ENCODE measurements at places on chromosomes 4 and X.

GRCh38 chr4:6907658-6908191, 1.9 kb upstream of the TBC1D14 start:
- DNase-seq: no peak

DNA sequence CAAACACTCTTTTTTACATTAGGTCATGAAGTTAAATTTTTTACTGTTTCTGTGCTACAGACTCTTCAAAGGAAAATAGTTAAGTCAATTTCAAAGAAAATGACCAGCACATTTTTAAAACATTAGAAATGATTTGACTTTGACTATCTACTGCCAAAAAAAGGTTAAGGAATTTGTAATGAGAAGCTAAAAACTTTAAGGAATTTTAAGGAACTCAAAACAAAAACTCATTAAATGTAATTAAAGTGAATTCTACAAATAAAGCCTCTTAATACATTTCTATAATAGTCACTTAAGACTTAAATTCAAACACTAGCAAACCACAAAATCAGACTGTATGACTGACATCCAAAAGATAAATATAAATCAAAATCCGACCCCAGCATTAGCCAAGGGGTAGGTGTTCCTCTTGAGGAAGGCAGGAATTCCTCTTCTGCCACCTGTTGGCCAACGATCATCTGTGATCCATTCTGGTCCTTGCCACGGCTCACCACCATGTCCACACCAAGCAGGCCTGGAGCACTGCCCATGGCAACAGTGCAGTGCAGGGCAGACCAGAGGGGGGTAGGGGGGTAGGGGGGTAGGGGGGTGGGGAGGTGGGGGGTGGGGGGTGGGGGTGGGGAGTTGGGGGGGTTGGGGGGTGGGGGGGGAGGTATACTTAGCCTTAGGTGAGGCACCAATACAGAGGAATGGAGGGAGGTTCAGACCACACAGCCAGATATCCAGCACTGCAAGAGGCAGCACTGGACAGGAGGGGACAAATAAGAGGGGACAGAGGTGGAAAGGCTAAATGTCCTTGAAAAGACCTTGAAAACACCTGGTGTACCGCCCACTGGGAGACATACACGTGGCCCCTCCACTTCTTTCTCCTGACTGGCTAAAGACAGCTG, 287.4 kb downstream of the CHIC1 start:
- no peak for DNase-seq

DNA sequence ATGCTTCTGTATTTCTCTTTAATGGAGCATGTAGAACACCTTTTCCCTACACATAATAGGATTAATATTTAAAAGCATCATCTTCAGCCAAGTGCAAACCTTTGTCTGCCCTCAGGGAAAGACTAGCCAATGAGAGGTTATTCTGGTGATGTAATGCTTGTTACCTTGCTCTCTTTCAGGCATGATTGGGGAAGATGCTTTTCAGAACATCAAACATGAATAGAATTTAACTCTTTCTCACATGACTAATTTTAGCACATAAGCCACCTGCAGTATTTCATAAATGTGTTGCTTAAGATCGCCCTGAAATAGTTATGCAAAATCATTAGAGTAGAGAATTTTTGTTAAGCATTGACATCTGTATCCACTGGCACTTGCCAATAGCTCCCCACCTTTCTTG, 10.7 kb upstream of the EPGN start:
- no peak for DNase-seq

DNA sequence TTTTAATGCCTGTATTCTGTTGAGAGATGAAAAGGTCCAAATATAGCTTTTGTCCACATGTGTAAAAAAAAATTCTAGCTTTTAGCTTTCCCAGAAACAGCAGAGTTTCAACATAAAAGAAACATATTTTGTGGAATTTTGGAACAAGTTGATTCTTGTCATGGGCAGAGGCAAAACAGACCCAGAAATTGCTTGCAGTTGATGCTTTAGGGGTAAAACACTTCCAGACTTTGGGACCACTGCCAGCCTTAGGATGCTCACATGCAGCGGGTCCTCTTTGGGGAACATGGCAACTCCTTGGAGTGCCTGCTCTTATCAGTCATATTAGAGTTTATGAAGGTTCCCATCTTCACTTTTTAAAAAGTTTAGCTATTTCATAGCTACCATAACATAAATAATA, 30.4 kb downstream of the DCLK2 start:
- no peak for DNase-seq

DNA sequence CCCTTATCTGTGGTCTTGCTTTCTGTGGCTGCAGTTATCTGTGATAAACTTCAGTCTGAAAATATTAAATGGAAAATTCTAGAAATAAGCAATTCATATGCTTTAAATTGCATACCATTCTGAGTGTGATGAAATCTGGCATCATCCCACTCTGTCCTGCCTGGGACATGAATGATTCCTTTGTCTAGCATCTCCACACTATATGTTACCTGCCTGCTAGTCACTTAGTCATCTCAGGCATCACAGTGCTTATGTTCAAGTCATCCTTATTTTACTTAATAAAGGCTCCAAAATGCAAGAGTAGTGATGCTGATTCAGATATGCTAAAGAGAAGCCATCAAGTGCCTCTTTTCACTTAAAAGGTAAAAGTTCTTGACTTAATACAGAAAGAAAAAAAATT, 14.3 kb upstream of the RAB9B start:
- no peak for DNase-seq

DNA sequence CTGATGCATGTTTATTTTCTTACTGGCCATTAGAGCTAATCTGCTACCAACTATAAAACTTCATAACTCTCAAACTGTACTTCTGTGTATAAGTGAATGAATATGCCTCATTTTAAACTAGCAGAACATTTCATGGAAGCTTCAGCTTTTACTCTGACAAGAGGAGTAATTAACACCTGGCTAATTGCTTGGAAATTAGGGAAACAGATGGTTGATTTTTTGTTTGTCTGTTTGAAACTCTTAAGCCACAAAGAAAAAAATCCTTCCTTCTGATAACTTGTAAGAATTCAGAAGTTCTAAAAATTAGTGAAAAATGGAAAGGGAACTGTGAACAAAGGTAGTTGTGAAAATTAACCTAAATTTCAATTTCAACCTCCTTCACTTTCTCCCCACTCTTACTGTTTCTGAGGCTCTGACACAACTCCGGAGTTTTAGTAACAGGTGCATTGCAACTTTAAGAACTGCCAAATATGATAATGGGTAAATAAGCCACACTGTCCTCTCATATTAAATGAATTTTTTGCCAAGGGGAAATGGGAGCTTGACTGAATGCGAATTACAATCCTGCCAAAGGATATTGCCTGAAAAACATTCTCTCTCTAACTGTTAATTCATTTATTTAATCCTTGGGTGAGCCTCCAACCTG, 1.0 kb downstream of the EGF start:
- no peak for DNase-seq

GRCh38 chr4:105560421-105560848, 8.0 kb downstream of the ARHGEF38 start:
- no peak for DNase-seq

DNA sequence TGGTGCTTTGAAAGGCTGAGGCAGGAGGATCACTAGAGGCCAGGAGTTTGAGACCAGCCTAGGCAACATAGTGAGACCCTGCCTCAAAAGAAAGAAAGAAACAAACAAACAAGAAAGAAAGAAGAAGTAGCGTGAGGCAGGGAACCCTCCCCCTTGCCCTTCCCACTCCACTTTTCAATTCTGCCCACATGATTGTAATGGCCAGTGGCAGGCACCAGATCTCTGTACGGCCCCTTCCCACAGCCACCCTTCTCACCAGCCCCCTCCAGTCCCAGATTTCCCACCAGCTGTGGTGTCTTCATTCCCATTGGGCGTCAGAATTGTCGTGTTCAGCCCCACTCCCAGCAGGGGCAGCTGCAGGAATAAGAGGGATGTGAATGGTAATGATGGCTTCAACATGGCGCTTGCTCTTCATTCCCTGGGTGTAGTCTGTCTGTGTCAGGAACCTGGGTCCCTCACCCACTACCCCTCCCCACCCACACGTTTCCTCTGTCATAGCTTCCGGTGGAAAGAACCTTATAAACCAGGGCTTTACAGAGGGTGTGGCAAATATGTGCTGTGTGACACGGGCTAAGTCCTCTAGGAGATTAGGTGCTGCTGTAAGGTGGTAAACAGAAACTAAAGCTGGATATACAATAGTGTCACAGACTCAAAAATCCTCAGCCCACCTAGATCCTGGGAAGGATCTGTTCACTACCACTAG, at the start of gene IL2RG:
TSS of gene IL2RG (minus strand) at position 437 of the 703 bp plus-strand sequence. CDS start at position 399, 38 bp downstream.
- no peak for DNase-seq

DNA sequence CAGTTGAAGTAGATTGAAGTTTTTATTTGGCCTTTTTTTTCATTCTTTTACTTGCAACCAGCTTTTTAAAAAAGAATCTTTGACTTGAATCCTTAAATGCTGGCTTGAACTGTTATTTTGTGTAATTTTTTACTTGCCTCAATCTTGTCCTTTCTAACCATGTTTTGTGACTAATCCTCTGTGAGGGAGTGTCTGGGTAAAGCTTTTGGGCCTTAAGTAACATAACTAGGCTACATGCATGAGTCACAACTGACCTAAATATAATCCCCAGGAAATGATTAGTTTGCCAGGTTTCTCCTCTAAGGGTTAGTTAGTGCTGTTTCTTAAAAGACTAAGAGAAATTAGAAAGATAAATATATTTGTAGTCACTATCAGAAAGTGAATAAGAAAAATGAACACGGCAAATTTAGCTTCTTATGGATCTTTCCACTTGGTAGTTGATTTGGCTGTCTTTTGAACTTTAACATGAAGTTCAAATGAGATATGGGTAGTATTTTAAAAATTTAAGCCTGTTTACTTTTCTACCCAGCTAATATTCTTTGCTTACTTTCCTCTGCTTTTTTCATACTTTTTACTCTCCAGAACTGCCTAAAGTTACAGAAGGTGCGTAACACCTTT, 13.0 kb downstream of the EXOC1 start:
- DNase-seq: no peak

GRCh38 chr4:132333724-132334047, 815.4 kb upstream of the PCDH10 start:
- no peak for DNase-seq

- no peak for DNase-seq
Measured at GRCh38 chrX:101206471-101206870, 13.1 kb upstream of the DRP2 start.

GRCh38 chrX:132802033-132802432, 156.4 kb downstream of the HS6ST2 start:
- no peak for DNase-seq

DNA sequence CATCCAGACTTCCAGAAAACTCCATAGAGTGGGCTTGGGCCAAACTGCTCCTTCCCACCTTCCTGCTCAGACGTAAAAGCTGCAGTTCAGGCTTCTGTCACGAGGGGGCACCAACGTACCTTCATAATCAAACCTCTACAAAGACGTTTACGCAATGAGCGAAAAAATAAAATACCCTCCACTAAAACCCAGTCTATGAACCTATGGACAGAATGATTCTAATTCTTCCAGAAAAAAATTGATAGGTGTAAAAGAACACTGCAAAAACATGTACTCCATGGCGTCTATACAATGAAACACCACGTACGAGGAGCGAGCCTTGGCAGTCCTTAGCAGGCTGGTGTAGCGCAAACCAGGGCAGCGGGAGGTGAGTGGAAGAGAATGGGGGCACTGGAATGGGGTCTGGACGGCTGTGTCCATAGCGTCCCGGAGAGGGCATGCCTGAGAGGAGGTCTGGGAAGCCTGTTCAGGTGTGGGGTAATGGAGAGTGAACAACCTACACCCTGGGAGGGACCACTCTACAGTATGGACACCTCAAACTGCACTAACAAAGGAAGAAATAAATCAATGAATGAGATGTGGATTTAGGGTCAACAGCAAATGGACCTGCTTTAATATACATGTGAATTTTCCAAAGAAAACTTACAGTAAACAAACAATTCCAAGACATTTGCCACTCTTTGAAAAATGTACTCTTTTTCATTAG, 14.4 kb upstream of the RAB40A start:
- no peak for DNase-seq

GRCh38 chr4:148914734-148915133, 472.5 kb upstream of the NR3C2 start:
- DNase-seq: no peak

GRCh38 chr4:107834241-107834794, 9.6 kb downstream of the SGMS2 start:
- DNase-seq: no peak

- no peak for DNase-seq
Measured at GRCh38 chrX:22310779-22311178, 38.1 kb downstream of the CBLL2 start.

DNA sequence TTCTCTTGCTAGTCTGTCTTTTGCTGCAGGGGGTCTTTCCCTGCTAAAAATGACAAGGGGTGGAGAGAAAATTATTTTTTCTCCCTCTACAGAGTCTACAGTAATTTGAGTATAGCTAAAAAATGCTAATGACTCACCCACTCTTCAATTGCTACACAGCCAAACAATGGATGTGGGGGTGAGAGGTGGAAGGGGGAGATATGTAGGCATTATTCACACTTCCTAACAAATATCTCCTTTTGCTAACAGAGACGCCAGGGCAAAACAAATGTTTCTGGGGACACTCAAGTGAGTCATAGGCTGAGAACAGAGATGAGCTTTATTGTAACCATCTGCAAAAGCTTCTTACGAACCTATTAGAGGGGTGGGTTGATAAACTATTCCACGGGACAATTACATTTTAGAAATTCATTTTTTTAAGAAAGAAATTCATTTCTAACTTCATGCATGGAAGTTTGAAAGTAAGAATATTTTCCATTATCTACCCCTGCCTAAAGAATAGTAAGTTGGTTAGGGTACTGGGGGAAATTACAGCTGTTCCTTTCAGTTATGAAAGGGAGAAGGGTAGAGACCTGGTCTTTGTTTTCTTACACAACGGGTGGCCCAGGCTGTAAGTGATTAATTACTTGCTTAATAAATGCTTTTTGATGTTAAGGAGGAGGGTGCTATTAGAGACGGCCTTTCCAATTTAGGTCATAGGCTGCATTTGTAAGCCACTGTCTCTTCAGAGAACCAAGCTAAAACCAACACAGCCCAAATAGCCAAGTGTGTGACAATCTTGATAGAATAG, 12.8 kb downstream of the SCD5 start:
- DNase-seq: no peak

GRCh38 chr4:61520681-61521160, 320.6 kb downstream of the ADGRL3 start:
- no peak for DNase-seq

- no peak for DNase-seq
Measured at GRCh38 chrX:1060562-1060960, 151.9 kb downstream of the CRLF2 start.
